H4 (cell line): ENCODE measurements at places on chromosomes 11 and 22. TPM values are rescaled to one million over a fixed set of nuclear protein-coding genes. Genes with fewer than 3 reads are reported as not detected.

HOATZ gene
- not detected in 2 replicates for total RNA-seq

APOL1 gene
- total RNA-seq: 27.5 and 33.3 TPM in 2 replicates

NPTXR gene
- 3.1 and 4.1 TPM in 2 replicates for total RNA-seq

ELMOD1 gene
- total RNA-seq: 3.3 and 3.9 TPM in 2 replicates

BAIAP2L2 gene
- not detected in 2 replicates for total RNA-seq

CABP7 gene
- total RNA-seq: 0.04 and 0.39 TPM in 2 replicates

RRP8 gene
- 20.7 and 21.6 TPM in 2 replicates for total RNA-seq

DEUP1 gene
- total RNA-seq: not detected in 2 replicates

WBP2NL gene
- total RNA-seq: not detected in 2 replicates

COMMD9 gene
- total RNA-seq: 69.1 and 74.5 TPM in 2 replicates

OR4A16 gene
- total RNA-seq: 0.68 TPM in 1 of 2 replicates, not detected in the other

MYRF gene
- total RNA-seq: 1.0 and 1.2 TPM in 2 replicates

CCDC15 gene
- 3.2 and 4.3 TPM in 2 replicates for total RNA-seq

RTN3 gene
- 50.9 and 78.6 TPM in 2 replicates for total RNA-seq

GCAT gene
- 11.5 and 14.3 TPM in 2 replicates for total RNA-seq

POU2AF3 gene
- 2.3 TPM in 1 of 2 replicates, not detected in the other for total RNA-seq

HSPA8 gene
- total RNA-seq: 3,716 and 4,248 TPM in 2 replicates

ZP1 gene
- 1.5 and 2.1 TPM in 2 replicates for total RNA-seq

RAB30 gene
- total RNA-seq: 15.3 and 16.9 TPM in 2 replicates

TESMIN gene
- 0.76 and 4.5 TPM in 2 replicates for total RNA-seq

SLC22A25 gene
- total RNA-seq: not detected in 2 replicates

OR4A47 gene
- not detected in 2 replicates for total RNA-seq

RIMBP3B gene
- total RNA-seq: 0.27 TPM in 1 of 2 replicates, not detected in the other

C2CD2L gene
- total RNA-seq: 2.3 and 5.1 TPM in 2 replicates

OR10G8 gene
- not detected in 2 replicates for total RNA-seq
